ENCODE measurements at places on chromosomes 5 and 9.
A peak's percentile ranks its signal among the peaks of the same experiment; 100 is the strongest.

GRCh38 chr5:117588611-117589010 lies 1014.0 kb upstream of the SEMA6A start:
- DNase-seq, result no peak

GRCh38 chr5:102792705-102793104 lies 37.6 kb downstream of the PAM start:
- DNase-seq, result no peak

DNA sequence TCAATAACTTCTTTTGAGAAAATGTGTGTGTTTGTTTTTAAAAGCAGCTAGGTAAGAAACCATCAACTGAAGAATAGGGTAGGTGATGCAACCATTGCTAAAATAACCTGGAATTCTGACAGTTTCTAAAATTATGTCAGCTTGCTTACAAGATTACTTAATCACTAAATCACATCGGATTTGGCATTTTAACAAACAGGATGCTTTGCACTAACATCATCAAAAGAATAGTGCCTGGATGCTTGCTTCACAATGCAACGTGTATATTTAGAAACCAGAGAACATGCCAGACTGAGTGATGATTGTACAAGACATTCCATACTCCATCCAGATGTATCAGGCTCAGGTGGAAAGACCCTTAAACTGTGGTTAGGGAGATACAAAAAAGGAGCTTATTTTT lies 43.9 kb downstream of the PAM start:
- no peak for DNase-seq

DNA sequence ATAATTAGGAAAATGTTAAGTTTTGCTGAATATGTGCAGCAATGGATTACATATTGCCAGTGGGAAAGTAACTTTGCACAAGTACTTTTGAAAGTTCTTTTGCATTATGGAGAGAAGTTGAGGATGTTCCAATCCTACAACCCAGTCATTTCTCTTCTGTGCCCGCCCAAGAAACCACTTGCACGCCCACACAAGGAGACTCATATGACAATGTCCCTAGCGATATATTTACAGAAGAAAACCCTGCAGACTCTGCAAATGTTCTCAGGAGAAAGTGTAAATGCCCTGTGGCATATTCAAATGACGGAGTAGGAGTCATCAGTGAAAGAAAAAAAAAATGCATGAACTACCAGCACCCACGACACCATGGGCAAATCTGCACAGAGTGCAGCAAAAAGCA lies 356.5 kb downstream of the CTNND2 start:
- no peak for DNase-seq

DNA sequence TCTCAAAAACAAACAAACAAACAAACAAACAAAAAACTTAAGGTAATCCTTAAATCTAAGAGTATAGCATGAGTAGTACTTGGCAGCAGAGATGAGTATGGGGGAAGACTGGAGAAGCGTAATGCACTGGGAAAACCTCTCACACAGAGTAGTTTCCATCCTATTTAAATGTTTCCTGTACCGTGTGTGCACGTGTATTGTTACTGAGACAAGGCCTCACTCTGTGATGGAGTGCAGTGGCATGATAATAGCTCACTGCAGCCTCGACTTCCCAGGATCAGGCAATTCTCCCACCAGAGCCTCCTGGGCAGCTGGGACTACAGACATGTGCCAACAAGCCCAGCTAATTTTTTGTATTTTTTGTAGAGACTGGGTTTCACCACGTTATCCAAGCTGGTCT lies 2.9 kb downstream of the UIMC1 start:
- DNase-seq, result no peak

DNA sequence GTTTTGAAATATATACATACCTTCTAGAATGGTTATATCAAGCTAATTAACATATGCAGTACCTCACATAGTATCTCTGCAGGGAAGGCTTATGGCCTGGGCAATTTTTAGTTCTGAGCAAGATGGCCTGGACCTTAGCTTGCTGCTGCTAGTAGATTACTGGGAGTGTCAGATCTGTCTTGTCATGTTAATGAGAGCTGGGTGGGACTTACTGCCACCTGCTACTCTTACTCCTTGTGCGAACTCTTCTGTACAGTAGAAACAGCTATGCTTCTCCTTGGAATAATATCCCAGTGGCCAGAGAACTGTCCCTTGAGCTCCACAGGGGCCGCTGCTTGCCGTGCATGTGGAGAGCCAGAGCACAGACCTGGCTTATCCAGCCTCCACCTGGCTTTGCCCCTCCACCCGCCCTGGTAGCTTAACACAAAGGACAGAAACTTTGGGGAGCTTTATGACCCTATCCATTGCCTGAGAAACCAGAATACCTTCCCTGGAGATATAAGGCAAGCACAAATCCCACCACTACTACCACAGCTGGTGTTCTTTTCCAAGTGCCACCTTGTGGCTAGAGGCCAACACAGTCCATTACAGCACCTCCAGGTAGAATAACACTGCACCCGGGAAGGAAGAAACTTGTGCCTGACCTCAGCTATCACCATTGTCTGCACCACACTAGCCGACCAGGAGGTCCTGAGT lies 74.4 kb upstream of the RUSC2 start:
- no peak for DNase-seq

- DNase-seq, result no peak
These were observed 9.0 kb downstream of the ANXA6 start for GRCh38 chr5:151148583-151148982.

- no peak for DNase-seq
These were observed 249.1 kb upstream of the ADCY2 start for GRCh38 chr5:7146886-7147285.

DNA sequence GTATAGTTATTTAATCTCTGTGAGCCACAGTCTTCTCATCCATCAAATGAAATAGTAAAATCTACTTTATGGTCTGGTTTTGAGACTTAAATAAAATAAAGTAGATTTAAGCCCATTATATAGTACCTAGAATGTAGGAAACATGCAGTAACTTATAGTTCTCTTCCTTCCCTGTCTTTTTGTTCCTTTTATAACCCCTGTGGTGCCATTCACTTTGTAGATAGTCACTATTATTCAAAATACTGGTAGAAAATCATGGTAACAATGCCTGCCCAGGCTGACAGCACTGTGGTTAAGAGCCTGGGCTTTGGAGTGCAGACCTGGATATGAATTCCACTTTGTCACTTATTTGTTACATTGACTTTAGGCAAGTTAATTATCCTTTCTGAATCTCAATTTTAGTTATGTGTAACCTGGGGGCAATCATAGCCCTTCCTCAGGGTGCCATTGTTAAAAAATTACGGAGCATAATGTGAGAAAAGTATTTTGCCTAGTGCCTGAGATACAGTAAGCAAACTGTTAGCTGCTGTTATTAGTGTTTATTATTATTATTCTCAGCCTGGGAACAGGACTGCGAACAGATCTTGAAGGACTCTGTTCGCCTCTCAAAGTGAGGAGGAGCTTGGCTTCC lies 100.4 kb downstream of the RALGPS1 start:
- no peak for DNase-seq

GRCh38 chr5:135246605-135246922 lies 152.5 kb downstream of the MACROH2A1 start:
- DNase-seq, result no peak

DNA sequence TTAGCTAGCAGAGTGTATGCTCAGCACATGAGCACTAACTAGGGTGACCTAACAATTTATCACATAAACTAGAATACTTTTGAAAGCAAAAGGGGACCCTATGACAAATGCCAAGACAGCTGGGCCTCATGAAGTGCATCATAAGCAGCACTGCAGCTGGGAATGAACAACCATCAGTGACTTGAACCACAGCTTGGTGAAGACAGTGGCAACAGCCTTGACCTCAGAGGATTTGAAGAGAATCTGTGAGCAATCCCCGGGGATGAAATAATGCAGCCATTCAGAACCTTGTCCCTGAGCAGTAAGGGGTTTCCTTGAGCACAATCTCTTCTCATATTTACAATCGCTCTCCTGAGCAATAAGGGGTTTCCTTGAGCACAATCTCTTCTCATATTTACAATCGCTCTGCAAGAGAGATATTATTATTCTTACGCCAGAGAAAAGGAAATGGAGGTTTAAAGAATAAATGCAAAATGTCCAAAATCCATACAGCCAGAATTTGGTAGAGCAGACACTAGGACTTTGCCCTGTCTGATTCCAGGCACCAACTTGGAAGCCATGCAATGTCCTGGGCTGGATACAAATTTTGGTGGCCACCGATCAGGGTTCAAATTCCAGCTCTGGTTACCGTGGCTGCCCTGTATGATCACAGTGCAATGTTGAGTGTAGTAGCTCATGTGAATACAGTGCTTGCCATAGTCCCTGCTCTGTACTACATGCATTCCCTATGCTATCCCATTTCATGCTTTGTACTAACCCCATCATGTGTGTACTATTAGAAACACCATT lies 846 bp upstream of the NSG2 start:
- no peak for DNase-seq

- no peak for DNase-seq
These were observed 17.7 kb downstream of the NINJ1 start for GRCh38 chr9:93116072-93116961.

- DNase-seq, result no peak
These were observed 404.6 kb downstream of the DMRT2 start for GRCh38 chr9:1454616-1455347.

- peak; percentile 65 for DNase-seq
These were observed 101.4 kb downstream of the PPARGC1B start for GRCh38 chr5:149831492-149831891.

DNA sequence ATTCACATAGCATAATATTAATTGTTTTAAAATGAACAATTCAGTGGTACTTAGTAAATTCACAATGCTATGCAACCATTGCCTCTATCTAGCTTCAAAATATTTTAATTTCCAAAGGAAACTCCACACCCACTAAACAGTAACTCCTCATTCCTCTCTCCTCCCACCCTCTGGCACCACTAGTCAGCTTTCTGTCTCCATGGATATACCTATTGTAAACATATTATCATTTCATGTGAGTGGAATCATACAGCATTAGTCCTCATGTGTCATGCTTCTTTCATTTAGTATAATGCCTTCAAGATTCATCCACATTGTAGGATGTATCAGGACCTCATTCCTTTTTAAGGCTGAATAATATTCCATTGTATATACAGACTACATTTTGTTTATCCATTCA lies 48.6 kb downstream of the PHF2 start:
- no peak for DNase-seq

- DNase-seq, result no peak
These were observed 209.8 kb downstream of the CSNK1G3 start for GRCh38 chr5:123721675-123722276.

DNA sequence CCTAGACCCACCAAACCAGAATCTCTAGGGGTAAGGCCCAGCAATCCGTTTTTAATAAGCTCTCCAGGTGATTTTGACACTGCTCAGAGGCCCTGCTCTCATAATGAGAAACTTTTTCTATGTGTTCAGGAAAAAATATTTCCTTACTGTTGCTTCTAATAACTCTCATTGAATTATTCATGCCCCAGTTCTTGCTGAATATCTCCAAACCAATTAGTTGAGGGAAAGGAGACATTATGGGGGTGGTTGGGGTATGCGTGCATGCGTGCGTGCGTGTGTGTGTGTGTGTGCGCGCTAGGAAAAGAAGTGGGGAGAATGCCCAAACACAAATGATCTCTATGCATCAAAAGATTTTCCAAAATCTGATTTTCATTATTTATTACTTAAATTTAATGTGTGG lies 411.4 kb downstream of the PIK3R1 start:
- DNase-seq, result no peak

GRCh38 chr5:153624451-153624765 lies 133.9 kb downstream of the GRIA1 start:
- no peak for DNase-seq

- no peak for DNase-seq
These were observed 4.3 kb upstream of the TRIO start for GRCh38 chr5:14138608-14139540.

- DNase-seq, result no peak
These were observed 648.6 kb downstream of the SEMA5A start for GRCh38 chr5:8897316-8897715.

DNA sequence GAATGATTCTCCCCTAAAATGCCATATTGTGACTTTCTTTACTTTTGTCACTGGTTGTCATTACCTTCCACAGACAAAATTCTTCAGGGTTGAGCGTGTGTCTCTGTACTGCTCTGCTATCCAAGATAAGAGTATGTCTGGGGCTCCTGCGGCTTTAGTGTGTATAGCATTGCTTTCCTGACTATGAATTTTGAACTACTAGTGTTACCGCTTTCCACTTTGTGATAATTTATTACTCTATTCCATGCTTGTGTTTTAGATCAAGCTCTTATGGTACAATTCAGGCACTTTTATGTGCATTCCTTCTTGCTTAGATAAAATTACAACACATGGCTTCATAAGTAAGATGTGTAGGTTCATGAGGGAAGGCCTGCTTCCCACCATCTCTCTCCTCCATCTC lies 51.5 kb upstream of the MEF2C start:
- no peak for DNase-seq

- DNase-seq, result peak; percentile 26
These were observed 175.8 kb upstream of the CHD1 start for GRCh38 chr5:99104538-99105132.

DNA sequence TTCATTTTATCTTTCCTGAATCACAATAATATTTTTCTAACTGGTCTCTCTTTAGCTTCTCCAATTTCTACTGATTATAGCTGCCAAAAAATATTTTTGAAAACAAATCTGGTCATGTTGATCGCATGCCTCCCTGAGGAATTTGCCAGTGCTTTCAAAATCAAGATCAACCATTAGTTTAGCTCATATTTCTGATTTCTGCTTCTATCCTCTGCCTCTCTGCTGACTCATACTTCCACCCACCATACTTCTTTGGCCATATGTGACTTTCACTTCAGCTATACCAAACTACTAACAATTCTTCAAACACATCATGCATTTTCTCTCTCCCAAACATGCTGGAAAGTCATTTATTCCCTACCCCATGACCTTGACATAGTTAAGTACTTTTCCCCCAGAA lies 636.5 kb downstream of the TLE1 start:
- no peak for DNase-seq

GRCh38 chr5:83172655-83173054 lies 95.3 kb downstream of the XRCC4 start:
- DNase-seq, result no peak

GRCh38 chr5:119829341-119829740 lies 200.0 kb downstream of the FAM170A start:
- no peak for DNase-seq

GRCh38 chr5:33244441-33245150 lies 196.2 kb upstream of the TARS1 start:
- no peak for DNase-seq
